NCI-H187 (cell line): ENCODE measurements at places on chromosomes 3 and 15.

DNA sequence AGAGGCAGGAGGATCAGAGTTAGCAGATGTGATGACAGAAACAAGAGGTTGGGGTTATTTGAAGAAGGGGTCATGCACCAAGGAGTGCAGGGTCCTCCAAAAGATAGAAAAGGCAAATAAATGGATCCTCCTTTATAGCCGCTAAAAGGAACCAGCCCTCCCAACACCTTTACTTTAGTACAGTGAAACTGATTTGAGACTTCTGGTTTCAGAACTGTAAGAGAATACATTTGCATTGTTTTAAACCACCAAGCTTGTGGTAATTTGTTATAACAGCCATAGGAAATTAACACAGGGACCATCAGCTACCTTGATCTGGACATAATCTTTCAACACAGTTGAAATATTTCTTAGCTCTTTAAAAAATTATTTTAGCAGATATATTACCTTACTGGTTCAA is 166.6 kb downstream of the TIGIT start:
- DNase-seq: no peak

- no peak for DNase-seq
Observed at GRCh38 chr3:110301781-110302180, 769.8 kb upstream of the NECTIN3 start.

DNA sequence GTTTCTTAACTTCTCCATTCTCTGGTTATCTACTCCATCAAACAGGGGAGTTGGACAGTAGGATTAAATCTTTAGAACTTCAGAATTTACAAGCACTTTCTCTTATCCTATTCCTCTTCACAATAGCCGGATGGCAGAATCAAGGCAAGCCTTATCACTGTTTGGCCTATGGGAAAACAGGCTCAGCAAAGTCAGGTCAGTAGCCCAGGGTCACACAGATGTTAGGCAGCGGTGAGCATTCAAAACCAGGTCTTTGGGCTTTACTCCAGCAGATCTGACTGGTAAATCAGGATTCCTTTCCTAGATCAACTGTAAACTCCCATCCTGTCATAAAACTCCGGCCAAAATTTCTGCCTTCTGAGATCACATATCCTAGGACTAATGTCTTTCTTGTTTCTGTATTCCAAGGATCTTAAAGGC is 258.4 kb downstream of the OPA1 start:
- DNase-seq: no peak

DNA sequence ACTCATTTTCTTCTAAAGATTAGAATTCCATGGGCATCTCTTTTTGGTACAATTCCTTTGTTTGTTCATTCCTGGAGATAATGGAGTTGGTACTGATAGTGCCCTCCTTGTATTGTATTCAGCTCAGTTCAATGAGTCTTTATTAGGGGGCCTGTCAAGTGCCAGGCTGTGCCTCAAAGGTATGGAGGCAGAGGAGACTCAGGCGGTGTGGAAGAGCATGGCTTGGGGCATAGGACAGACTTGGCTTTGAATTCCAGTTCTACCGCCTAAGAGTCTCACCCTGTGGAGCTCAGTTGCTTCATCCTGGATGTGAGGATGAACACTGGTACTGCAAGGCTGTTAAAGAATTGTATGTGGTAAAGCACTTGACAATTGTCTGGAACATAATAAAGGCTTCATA is 196.6 kb upstream of the IL12A start:
- DNase-seq: no peak

DNA sequence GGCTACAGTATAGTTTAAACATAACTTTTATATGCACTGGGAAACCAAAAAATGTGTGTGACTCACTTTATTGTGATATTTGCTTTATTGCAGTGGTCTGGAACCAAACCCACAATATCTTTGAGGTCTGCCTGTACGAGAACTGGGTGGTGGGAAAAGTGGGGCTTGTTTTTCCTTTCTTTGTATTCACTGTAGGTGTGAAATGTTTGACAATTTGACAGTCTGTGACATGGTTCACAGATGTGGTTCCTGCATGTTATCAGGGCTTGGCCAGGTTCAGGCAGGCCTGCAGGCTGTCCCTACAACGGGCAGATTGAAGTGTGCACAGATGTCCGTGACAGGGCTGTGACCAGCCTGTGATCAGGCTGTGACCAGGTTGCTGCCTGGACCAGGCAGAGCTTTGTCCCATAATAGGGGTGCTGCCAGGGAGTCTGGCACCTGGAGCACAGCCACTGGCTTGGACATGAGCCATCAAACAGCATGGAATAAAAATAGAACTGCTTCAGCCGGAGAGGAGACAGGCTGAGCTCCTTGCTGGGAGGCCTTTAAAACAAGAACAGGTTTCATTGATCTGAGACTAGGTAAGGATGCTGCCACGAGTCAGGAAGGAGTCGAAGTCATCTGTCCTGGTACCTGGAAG is 61.0 kb downstream of the KLF13 start:
- no peak for DNase-seq

- no peak for DNase-seq
Observed at GRCh38 chr15:57819646-57820045, 113.1 kb downstream of the POLR2M start.

DNA sequence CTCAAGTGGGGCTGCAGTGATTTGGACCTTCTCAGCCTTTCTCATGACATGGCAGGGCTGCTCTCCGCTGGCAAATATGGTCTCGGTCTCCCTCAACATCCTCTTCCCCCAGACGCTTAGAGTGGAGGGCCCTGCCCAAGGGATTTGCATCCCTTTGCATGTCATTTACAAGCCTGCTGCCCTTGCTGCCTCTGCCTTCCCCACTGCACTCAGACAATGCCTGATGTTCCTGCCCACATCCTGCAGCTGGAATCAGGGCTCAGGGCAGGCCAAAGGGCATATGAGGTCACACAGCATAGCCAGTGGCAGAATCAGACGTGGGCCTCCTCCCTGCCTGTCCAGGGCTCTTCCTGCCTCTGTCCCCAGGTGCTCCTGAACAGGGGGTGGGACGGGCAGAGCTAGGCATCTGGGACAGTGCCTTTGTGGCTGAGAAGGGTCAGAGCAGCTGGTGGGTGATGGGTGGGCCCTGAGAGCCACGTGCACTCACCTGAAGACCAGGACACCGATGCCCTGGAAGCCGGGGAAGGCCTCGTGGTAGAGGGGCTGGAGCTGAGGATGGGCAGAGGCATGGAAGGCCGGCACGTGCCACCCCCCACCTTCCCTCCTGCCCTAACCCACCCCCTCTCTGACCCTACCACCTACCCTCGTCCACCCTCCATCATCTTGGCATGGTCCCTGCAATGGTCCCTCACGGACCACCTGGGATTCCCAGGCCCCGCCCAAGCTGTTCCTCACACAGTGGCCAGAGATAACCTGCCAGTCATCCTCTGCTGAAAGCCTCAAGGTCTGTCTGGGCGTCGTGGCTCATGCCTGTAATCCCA is 27.4 kb upstream of the GOLGA6C start:
- DNase-seq: no peak

DNA sequence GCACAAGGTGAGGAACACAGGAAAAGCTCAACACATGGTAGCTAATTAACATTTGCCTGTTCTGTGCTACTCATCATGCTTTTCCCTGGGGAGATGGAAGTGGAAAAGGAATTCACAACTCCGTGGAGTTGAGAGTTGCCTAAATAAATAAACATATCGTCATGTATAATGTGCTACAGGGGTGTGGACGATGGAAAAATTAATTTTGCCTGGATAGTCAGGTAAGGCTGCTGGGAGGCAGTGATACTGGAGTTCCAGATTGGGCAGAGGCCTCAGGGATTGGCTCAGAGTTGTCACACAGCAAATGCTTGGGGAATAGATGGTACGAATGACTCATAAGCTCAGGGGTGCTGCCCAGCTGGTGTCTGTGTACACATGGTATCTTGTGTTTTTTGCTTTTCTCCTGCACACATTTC is 3.1 kb upstream of the ABHD6 start:
- no peak for DNase-seq

GRCh38 chr15:83830381-83830780 is 176.5 kb downstream of the ADAMTSL3 start:
- DNase-seq: no peak

DNA sequence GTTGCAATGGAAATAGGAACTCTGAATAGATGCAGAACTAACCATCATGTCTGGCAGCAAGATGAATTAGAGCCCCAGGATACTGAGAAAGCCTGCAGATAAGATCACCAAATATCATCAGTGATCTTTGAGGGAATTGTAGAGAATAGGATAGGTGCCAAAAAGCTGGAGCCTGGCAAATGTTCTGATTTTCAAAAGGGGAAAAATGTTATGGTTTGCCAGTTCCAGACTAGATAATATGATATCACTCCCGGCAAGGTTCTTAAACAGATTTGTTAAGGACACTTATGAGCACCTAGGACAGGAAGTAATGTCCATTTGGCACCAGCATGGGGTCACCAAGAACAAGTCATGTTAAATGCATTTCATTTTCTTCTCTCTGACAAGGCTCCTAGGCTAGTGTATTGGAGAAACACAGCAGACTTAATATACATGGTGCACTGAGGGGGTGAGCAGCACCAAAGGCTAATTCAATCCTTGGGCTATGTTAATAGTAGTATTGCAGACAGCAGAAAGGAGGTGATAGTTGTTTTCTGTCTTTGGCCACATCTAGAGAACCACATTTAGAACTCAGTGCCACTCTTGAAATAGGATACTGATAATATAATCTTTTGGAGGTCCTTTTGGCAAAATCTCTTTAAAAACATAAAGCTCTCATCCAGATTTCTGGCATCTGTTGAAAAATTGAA is 4.8 kb downstream of the SRGAP3 start:
- no peak for DNase-seq

DNA sequence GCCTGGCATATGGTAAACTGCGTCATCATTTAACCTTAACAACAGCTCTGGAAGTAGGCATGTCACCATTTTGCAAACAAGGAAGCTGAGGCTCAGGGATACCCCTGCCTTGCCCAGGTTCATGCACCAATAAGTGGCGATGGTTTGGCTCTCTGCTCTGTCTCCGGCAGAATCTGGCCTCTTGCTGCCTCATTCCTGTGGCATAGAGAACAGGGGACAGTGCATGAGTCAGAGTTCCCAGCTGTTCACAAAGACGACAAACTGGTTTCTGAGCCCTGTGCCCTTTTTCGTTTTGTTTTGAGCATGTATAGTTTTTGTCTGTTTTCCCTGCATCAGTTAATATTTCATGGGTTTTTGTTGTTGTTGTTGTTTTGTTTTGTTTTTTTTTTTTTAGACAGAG is 236.8 kb downstream of the OPA1 start:
- DNase-seq: no peak

DNA sequence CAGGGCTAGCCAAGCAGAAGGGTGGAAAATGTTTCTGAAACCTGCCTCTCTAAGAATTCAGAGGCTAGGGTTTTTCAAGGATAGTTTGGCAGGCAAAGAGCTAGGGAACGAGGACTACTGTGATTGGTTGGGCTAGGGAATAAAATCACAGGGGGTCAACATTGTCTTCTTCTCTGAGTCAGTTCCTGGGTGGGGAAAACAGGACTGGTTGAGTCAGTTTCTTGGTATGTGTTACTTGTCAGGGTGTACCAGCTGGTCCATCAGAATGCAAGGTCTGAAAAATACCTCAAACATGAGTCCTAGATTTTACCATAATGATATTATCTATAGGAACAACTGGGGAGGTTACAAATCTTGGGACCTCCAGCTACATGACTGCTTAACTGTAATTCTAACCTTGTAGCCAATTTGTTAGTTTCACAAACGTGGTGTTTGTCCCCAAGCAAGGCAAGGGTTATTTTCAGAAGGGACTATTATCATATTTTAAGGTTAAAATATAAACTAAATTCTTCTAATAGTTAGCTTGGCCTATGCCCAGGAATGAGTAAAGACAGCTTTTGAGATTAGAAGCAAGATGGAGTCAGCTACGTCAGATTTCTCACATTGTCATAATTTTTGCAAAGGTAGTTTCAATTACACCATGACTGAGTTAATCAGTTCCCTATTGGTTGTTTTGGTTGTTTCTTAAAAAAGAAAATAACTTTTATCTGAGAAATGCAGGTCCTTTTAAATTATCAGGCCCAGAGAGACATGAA is 231.5 kb downstream of the ALCAM start:
- no peak for DNase-seq

DNA sequence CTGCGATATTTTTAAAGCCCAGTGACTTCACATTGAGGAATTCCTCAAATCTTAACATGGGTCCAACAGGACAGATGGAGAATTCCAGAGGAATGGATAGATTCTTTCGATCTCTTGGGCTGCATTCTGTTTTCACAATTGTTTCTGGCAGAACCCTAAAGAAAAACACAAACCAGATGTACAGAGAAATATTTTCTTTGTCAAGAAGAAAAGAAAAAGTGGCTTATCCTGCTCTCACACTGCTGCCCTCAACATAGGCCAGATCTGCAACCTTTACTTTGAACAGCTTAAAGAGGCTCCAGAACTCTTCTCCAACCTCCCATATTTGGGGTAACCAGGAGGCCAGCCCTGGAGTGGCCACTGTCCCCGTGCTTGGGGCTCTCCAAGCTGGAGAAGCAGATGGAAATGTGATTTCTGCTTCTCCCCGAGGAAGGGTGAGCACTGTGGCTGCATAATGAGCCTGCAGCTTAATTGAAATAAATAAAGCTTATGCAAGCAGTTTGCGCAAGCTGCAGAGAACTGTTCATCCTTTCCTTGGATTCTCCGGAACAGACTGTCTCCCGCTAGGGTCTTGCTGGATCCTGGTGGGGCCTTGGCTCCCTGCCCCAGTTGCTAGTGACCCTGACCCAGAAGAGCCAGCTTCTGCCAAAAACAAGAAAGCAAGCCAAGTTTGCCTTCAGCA is 453.2 kb upstream of the PROK2 start:
- DNase-seq: no peak

DNA sequence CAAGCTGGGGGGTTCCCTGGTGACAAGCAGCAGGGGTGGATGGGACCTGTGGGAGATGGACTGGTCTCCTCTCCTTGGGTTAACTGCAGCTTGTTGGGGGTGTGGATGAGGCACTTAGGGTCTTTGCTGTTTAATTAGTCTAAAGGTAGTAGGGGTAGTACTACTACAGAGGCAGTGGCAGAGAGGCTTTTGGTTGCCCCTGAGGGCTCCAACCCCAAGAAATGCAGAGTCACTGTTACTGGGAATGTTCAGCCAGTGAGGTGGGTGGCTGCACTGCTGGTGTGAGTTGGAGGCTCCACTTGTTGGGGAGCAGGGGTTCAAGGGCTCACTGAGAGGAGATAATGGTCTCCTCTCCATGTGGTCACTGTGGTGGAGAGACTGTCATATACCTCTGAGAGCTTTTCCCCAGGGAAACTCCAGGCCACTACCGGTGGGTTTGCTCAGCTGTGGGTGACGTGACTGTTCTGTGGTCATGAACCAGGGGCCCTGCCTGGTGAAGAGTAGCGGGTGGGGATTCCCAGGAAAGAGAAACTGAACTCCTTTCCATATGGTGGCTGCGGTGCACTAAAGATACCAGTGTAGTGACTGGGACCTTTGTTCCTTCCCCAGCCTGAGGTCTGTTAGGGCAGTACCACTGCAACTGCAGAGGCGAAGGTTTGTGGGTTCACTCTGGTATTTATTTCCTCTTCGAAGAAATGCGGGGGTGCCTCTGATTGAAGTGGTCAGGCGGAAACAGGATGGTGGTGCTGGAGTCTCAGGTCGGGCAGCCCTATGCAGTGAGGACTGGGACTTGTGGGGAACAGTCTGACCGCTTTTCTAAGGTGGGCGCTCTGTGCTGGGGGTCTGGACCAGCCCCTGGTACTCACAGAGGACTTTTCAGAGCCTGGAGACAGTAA is 68.9 kb upstream of the TNFSF10 start:
- no peak for DNase-seq

- no peak for DNase-seq
Observed at GRCh38 chr15:60408463-60408981, 10.7 kb upstream of the ANXA2 start.
